ENCODE measurements at places on chromosomes 3 and 15.
A peak's percentile ranks its signal among the peaks of the same experiment; 100 is the strongest.

DNA sequence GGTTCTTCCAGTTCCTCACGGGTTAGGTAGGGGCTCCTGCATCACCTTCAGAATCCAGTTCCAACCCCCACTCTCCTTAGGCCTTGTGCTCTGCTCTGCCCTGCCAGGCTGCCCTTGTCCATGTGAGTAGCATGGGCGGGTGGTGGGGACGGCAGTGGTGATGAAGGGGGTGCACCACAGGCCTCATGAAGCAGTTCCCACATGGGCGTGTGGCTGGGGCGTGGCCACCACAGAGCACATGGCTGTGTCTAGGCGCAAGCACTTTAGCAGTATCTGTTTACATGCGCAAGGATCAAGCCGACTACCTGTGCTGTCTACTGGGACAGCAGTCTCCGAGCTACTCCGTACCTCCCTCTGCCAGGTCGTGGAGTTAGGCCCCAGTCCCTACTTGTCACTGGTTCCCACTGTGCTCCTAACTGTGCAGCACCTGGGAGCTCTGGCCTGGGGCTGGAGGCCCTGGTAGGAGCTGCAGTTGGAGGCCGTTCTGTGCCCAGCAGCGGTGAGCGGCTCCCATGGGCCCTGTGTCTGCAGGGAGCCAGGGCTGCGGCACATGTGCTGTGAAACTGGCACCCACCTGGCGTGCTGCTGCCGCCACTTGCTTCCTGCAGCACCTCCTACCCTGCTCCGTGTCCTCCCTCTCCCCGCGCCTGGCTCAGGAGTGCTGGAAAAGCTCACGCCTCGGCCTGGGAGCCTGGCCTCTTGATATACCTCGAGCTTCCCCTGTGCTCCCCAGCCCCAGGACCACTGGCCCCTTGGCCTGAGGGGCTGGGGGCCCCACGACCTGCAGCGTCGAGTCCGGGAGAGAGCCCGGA, 53.5 kb downstream of the PLXNA1 start:
- DNase-seq = no peak

DNA sequence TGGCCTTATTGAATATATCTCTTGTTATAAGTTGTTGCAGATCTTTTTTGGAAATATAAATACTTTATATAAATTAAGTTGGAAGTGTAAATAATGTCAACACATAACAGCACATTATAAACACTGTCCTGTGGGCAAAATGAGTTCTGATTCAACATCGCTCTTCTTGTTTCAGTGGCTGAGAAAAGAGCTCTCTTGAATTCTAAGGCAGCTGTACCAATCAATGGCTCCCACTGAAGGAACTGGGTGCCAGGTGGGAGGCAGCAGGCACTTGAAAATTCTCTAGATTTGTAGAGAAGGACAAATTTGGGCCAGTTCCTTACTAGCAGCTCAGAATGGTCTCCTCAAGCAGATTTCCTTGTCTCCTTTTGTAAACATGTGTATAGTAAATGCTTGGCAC, 45.6 kb downstream of the CHST2 start:
- no peak for DNase-seq

GRCh38 chr15:64855205-64855975, 13.7 kb downstream of the PLEKHO2 start:
- no peak for DNase-seq

DNA sequence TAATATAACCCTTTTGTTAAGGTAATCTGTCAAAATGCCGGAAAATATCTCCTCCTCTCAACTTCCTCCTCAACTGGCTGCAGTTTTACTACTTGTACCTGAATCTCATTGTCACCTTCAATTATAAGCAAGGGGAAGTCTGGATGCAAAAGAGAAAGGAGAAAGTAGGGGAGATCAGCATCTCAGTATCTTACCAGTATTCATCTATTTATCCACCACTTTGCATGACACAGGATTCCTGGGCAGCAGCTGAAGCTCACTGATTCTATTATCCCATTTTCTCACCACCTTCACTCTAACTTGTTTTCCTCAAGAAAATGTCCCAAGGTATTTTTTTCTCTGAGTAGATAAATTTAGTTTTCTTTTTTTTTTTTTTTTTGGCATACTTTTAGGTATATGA, 440.5 kb upstream of the CBLB start:
- DNase-seq = no peak

- DNase-seq = no peak
Observed at GRCh38 chr15:100853676-100854440, 25.8 kb upstream of the ALDH1A3 start.

DNA sequence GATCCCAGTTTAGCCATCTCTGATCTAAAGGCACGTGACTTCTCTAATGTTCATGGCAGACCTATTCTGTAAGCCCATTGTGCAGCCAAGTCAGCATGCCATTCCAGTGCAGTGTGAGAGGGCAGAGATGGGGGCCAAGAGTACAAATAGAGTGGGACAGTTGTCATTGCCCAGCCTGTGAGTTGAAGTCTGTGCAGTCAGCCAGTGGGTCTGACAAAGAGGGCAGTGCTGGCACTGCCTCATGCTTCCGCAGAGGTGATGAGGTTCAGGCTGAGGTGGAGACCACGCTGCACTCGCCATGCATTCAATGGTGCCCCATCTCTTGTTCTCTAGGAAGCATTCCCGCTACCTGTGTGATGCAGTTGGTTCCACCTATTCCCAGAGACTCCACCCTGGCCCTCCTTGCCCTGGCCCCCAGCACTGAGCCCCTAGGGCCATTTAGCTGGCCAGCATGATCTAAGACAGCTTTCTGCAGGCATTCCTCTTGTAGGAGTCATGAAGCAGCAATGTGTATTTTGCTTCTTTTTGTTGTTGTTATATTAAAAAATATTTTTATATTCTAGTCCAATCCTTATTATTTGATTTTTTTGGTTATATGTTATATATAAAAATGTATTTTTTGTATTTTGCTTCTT, 3.7 kb downstream of the MRAS start:
- DNase-seq = no peak

GRCh38 chr3:154023148-154023547, 98.0 kb upstream of the ARHGEF26 start:
- DNase-seq = no peak

- DNase-seq = peak; percentile 72
Observed at GRCh38 chr3:173397161-173398110, at the start of gene NLGN1. Gene NLGN1 (plus strand): TSS chr3:173397744.

GRCh38 chr3:39101022-39101689, 6.3 kb downstream of the GORASP1 start:
- DNase-seq = peak; percentile 78

DNA sequence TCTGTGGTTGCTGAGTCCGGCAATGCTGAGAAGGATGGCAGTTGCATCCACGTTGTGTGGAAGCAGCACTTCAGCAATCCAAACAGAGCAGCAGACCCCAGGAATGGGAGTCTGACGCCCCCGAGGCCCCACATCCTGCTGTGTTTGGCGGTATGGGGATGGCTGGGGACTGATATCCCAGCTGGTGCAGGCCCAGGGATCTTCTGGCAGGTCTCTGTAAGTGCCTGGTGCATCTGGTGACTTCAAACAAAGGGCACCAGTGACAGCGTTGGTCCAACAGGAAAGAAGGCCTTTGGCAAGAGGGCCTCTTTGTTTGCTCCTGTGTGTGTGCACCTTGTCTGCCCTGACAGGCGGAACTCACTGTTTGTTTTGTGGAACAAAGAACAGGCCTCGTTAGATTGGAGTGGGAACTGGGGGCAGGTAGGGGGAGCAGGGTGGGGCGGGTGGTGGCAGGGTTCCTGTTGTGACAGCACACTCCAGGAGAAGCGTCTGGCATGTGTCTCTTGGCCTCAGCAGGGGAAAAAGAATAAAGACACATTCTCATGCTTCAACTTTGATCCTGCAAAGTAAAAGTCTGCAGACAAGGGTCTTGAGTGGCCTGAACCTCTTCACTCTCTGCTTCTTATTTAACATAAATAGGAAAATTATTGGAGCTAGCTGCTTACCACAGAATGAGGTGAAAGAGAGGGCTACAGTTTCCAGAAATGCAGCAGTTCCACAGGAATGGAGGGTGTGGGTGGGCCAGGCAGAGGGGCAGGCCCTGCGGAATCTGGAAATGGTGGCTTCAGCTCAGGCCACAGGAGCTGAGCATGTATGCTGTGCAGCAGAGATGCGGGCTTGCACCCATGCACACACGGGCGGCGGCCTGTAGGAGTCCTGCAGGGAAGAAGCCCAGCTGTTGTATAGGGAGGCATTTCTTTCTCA, 94.5 kb upstream of the MYZAP start:
- no peak for DNase-seq

GRCh38 chr3:168123201-168124176, 27.8 kb upstream of the GOLIM4 start:
- no peak for DNase-seq

- no peak for DNase-seq
Observed at GRCh38 chr3:77091809-77092208, 51.9 kb downstream of the ROBO2 start.

DNA sequence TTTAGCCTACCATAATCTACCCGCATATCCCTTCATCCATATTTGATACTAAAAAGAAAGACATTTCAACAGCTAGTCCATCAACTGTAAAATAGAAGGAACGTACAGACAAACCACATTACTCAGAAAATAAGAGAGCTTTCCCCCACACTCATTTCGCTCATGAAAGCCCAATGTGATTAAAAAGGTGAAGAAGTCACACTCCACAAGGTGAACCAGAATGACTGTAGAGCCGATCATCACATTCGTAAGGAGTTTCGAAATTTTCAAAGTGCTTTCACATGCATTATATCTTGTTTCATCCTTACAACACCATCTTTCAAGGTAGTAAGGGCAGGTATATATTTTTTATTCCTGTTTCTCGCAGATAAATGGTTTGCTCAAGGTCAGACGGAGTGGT, 225.3 kb downstream of the FOXP1 start:
- no peak for DNase-seq

- DNase-seq = no peak
Observed at GRCh38 chr3:14730703-14731382, 55.9 kb downstream of the C3orf20 start.

DNA sequence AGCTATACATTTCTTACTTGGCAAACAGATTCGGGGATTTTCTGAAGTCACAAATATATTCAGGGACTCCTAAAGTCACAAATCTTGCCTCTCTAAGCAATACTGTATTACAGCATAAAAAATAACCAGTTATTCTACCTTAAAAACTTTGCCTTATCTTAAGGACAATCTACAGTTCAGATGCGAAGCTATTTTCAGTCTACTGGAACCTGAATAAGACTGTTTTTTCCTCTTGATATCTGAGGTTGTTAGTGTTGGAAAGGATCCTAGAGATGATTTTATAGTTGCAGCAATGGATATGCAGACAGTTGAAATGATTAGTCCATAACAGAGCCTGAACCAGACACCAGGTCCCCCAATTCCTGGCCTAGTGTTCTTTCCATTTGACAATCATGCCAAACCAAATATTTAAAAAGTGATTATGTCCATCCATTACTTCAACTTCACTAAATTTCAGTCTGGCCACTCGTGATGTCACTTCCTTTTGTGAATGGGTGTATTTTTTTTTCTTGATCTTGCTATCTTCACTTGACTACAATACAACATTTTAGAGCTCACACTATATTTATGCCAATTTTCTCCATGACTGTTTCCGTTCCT, 1.8 kb downstream of the HDGFL3 start:
- no peak for DNase-seq

GRCh38 chr3:100503448-100503847, 11.0 kb downstream of the TMEM45A start:
- no peak for DNase-seq

DNA sequence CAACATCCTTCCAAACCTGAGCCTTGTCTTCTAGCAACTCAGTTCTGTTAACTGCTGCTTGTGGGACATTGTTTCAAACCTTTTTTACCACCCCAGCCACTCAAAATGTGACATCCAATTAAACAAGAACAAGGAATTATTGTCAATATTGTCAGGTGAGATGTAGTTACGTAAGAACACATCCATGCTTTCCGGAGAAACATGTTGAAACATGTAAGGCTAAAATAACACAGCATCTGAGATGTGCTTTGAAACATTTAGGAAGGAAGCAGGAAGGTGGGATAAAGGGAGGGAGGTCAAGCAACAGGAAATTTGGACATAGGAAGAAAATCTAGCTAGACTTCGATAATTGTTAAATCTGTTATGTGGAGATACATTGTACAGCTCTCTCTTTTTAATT, 50.9 kb upstream of the PRICKLE2 start:
- DNase-seq = no peak

DNA sequence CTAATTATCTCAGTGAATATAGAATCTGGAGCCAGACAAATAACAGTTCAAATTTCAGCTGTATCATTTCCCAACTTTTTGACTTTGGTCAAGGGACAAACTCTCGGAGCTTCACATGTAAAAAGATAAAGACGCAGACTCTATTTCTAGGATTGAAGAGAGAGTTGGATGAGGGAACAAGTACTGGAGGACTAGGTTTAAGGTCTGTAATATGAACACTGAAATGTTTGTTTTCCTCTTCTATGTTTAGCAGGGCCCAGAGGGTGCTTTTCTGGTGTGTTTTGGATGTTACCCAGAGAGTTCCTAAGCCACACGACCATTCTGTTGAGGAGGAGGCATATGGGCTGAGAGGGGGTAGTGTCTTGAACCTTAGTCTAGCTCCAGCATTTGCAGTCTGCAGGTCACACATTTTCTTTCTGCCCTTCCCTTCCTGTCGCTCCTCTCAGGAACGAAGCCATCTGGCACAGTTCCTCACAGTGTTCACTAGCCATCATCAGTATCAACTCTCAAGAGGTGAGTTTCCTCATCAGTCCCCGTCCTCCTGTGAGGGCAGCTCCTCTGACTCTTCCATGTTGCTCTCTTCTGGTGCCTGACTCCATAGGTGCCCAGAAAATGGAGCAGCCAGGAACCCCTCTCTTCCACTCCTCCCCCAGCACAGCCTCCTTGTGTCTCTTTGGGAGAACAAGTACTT, 250.1 kb downstream of the SQOR start:
- DNase-seq = no peak

DNA sequence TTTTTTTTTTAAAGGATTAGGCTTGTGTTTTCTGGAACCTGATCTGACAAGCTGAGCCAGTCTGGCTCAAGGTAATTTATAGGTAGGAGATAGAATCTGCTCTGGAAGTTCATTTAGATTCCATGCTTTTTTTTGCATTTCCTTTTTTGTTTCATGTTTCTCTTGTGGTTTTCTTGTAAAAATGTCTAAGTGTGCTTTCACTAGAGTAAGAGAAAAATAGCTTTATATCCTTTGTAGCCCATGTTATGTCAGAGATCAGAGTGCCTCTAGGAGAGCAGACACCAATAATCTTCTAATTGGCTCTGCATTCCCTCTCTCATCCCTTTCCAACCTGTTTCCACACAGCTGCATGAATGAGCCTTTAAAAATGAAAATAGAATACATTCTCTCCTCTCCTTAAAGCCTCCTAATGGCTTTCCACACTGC, 389.8 kb upstream of the KCNMB2 start:
- no peak for DNase-seq

GRCh38 chr3:196246612-196247308, 30.4 kb downstream of the SLC51A start:
- DNase-seq = no peak

DNA sequence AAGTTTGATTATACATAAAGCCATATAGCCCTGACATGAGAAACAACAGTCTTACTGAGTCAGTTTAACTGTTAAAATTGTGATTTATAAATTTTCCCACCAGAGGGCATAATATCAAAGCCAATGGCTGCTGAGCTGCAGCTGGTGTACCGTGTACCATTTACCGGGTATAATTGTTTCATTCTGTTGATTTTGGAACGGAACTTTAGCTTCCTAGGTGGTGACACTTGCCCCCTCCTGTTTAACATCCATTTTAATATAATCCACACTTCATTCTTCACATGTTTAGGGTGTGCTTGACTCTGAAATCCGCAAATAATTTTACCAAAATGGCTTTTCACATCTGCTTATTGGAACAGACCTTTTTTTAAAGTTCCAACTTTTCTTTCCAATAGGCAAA, 72.8 kb downstream of the SLC9A9 start:
- DNase-seq = peak; percentile 71

- no peak for DNase-seq
Observed at GRCh38 chr3:134494495-134494894, 8.6 kb downstream of the CEP63 start.

All from D341Med (cell line).